ENCODE measurements at places on chromosomes 11 and 22. TPM values are rescaled to one million over a fixed set of nuclear protein-coding genes. Genes with fewer than 3 reads are reported as not detected.

DNA sequence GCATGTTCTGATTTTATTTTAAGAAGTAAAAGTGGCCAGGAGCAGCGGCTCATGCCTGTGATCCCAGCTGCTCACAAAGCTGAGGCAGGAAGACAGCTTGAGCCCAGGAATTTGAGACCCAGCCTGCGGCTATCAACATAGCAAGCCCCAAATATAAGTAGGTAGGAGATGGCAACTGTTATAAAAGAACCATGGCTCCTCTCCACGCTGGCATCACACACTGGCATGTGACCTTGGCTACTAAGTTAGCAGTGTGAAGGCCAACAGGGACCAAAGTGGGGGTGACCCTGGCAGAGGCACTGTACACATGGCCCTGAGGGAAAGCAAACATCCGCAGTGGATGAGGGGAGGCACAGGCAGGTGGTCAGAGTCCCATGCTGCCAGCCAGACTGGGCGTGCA lies 33.0 kb downstream of the TPST2 start:
- peaks cover 15% of the 10 kb centered on the region for H3K4me1 ChIP-seq
- H3K27ac ChIP-seq = no peak overlapping the region
- no peaks in the 10 kb centered on the region for H3K27me3 ChIP-seq
- no peak overlapping the region for H3K4me3 ChIP-seq
- no peak for DNase-seq

DDTL gene
- not detected for total RNA-seq

DNA sequence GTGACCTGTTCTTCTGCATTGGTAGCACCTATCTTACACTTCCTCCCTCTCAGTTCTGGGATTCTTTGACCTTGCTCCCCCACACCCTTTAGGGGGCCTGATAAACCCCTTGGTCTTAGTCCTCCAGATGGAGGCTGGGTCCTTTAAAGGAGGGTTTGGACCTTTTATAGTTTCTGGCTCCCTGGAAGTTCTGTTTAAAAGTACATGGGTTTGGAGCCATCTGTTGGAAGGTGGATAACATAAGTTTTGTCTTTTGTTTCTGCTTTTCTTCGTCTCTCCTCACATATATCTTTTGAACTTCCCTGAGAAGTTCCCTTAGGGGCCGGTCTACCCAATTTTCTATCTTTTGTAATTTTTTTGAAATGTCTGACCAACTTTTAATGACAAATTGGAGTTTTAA lies 17.9 kb upstream of the HYLS1 start:
- no peaks in the 10 kb centered on the region for H3K4me1 ChIP-seq
- no peak overlapping the region for H3K4me3 ChIP-seq
- H3K36me3 ChIP-seq = no peaks in the 10 kb centered on the region
- no peaks in the 10 kb centered on the region for H3K27me3 ChIP-seq

PTPN5 gene
- total RNA-seq = 1.6 TPM

DNA sequence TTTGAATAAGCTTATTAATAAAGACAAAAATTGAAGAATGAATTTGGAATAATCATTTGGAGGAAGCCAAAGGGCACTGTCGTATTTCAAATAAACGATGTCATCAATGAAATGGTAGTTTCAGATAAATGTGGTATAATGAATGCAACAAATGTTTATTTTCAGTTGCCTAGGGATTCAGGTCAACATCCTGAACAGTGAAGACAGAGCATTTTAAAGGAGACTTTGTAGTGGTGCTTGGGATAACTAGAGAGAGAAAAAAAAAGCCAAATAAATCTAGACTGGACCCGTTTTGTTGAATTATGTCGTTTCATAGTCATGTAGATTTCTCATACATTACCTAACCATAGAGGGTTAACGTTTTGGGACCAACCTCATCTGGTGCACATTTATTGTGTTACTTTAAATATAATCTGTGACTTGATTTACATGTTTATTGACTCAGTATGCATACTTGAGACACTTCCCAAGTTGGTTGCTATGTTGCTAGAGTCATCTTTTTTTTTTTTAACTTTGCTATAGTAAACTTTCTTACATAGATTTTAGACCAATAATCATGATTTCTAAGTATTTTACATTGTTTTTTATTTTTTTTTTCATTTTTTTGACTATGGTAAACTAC lies 111.1 kb downstream of the NCAM1 start:
- H3K27ac ChIP-seq = no peak overlapping the region
- H3K4me1 ChIP-seq = no peaks in the 10 kb centered on the region
- no peak for DNase-seq
- H3K27me3 ChIP-seq = no peaks in the 10 kb centered on the region
- H3K4me3 ChIP-seq = no peak overlapping the region

GRCh38 chr11:116467823-116468222 lies 305.0 kb downstream of the BUD13 start:
- no peaks in the 10 kb centered on the region for H3K4me1 ChIP-seq
- no peak overlapping the region for H3K27ac ChIP-seq
- no peak for DNase-seq
- no peaks in the 10 kb centered on the region for H3K36me3 ChIP-seq

DNA sequence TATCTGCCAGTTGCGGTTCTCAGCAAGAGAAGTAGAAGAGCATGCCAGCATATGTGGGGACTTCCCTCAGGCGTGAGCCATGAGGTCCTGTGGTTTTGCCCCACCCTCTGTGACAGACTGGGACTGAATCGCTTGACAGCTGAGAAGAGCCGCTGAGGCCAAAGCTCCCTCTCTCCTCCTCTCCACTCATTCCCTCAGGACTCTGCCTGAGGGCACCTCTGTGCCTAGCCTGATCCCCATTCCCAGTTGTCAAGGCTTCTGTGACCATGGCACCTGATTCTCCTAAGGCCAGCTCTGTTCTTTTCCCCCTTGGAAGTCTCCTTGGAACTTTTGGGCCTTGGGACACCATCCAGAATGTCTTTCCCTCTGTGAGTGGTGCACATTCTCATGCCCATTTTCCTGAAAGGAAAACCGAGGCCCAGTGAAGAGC lies 27.0 kb downstream of the ART5 start:
- no peaks in the 10 kb centered on the region for H3K36me3 ChIP-seq
- no peaks in the 10 kb centered on the region for H3K27me3 ChIP-seq
- DNase-seq = peak; percentile 89
- no peak overlapping the region for H3K4me3 ChIP-seq

GRCh38 chr22:36183446-36183845 lies 18.2 kb downstream of the APOL4 start:
- no peaks in the 10 kb centered on the region for H3K36me3 ChIP-seq
- H3K27ac ChIP-seq = no peak overlapping the region
- H3K4me3 ChIP-seq = no peak overlapping the region
- H3K4me1 ChIP-seq = peaks cover 9% of the 10 kb centered on the region

KCNJ5 gene
- 4.8 TPM for total RNA-seq

MYBPC3 gene
- 1.1 TPM for total RNA-seq

OR10D3 gene
- total RNA-seq = not detected

GRCh38 chr11:129973809-129974208 lies 28.8 kb downstream of the PRDM10 start:
- no peaks in the 10 kb centered on the region for H3K27me3 ChIP-seq
- peak; percentile 58 for DNase-seq
- H3K27ac ChIP-seq = no peak overlapping the region

GRCh38 chr22:22168190-22168940 lies 76.2 kb upstream of the VPREB1 start:
- H3K4me1 ChIP-seq = no peaks in the 10 kb centered on the region
- no peak overlapping the region for H3K27ac ChIP-seq
- H3K4me3 ChIP-seq = no peak overlapping the region
- no peak for DNase-seq
- no peaks in the 10 kb centered on the region for H3K27me3 ChIP-seq

GRCh38 chr22:43013355-43014315 lies 1.3 kb downstream of the PACSIN2 start:
- H3K36me3 ChIP-seq = no peaks in the 10 kb centered on the region
- DNase-seq = no peak
- peak overlapping the region; percentile 94 for H3K4me3 ChIP-seq
- H3K27ac ChIP-seq = peak overlapping the region; percentile 90
- H3K27me3 ChIP-seq = no peaks in the 10 kb centered on the region

DNA sequence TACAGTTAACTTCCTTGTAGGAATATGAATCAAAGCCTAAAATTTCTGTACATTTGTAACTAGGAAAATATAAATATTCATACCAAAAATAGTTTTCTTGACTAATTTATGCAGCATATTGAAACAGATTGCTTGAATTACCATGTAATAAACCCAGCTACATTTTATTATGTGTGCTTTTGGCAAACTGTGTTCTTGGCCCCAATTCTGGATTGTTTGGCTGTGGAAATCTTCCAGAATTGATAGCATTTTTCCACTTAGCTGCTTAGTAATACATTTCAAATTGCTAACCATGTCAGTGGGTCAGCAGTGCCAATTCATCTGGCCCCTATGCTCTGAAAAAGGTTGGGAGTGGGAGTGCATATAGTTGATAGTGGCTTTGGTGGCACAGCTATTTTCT lies 32.3 kb downstream of the PDHX start:
- no peaks in the 10 kb centered on the region for H3K27me3 ChIP-seq
- H3K27ac ChIP-seq = no peak overlapping the region
- H3K4me1 ChIP-seq = no peaks in the 10 kb centered on the region

DNA sequence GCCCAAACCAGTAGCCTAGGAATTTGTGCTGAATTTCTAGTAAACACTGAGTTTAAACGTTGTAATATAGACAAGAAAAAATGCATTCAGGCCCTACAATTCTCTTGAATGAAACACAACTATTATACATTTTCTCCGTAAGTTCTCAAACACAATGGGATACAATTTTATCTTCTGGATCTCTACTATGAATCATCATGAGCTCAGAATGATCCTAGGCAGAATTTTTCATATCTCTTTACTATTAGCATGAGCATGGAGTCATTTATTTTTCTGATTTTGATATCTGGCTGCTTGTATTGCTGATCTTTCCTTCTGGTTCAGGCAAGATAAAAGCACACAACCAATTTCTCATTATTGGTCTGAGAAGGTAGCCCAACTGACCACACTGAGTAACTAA lies 1123.4 kb upstream of the RAG2 start:
- H3K36me3 ChIP-seq = no peaks in the 10 kb centered on the region
- H3K4me3 ChIP-seq = no peak overlapping the region
- H3K27me3 ChIP-seq = no peaks in the 10 kb centered on the region
- DNase-seq = no peak
- no peak overlapping the region for H3K27ac ChIP-seq

GRCh38 chr11:130840679-130841078 lies 75.6 kb downstream of the SNX19 start:
- H3K4me3 ChIP-seq = no peak overlapping the region
- H3K27me3 ChIP-seq = no peaks in the 10 kb centered on the region
- no peak overlapping the region for H3K27ac ChIP-seq
- no peaks in the 10 kb centered on the region for H3K4me1 ChIP-seq

- no peaks in the 10 kb centered on the region for H3K4me1 ChIP-seq
- H3K27me3 ChIP-seq = no peaks in the 10 kb centered on the region
- peak overlapping the region; percentile 21 for H3K27ac ChIP-seq
- no peak for DNase-seq
These were observed 21.8 kb upstream of the SMIM35 start for GRCh38 chr11:118108513-118108912.

DNA sequence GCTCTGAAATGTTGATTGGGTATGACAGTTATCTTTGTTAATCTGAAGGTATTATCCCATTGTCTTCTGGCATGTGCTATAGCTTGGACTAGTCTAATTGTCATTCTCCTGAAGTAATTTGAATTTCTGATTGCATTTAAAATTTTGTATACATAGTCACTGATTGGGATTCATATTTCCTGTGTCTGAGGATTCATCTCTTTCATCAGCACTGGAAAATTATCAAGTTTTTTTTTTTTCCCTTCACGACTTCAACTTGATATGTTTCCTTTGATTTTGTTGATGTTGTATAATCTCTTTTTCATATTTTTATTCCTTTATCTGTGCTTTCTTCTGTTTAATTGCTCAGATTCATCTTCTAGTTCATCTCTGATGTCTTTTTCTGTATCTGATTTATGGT lies 104.1 kb downstream of the DDX10 start:
- H3K27ac ChIP-seq = no peak overlapping the region
- DNase-seq = no peak
- H3K4me3 ChIP-seq = no peak overlapping the region
- H3K36me3 ChIP-seq = no peaks in the 10 kb centered on the region
- no peaks in the 10 kb centered on the region for H3K27me3 ChIP-seq
- no peaks in the 10 kb centered on the region for H3K4me1 ChIP-seq

- no peaks in the 10 kb centered on the region for H3K27me3 ChIP-seq
- H3K4me1 ChIP-seq = peaks cover 25% of the 10 kb centered on the region
- DNase-seq = no peak
- H3K27ac ChIP-seq = no peak overlapping the region
- H3K4me3 ChIP-seq = no peak overlapping the region
These were observed 4.4 kb downstream of the CAVIN3 start for GRCh38 chr11:6315811-6316425.

- no peak for DNase-seq
- H3K4me1 ChIP-seq = no peaks in the 10 kb centered on the region
- H3K4me3 ChIP-seq = no peak overlapping the region
- H3K27me3 ChIP-seq = no peaks in the 10 kb centered on the region
These were observed 45.1 kb upstream of the DEUP1 start for GRCh38 chr11:93285430-93285829.

GRCh38 chr11:117872420-117872961 lies 4.0 kb downstream of the FXYD6 start:
- peak overlapping the region; percentile 17 for H3K27ac ChIP-seq
- H3K27me3 ChIP-seq = peaks cover 8% of the 10 kb centered on the region
- no peaks in the 10 kb centered on the region for H3K36me3 ChIP-seq
- H3K4me1 ChIP-seq = peaks cover 49% of the 10 kb centered on the region
- DNase-seq = no peak

DNA sequence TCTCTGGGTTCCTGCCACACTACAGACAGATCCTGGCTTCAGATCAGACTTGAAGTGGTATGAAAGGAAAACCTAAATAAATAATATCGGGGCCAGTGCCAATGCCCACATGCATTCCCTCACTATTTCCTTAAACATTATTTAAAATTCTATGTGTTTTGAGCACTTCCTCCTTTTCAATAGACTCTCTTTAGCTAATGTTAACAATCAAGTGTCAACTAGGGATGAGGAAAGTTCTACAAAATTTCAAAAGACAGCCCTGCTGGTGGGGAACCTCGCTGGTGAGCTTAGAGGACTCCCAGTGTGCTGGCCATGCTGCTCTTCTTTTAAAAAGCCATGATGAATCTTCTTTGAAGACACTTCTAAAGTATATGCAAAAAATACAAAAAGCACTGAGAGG lies 87.5 kb downstream of the ENTHD1 start:
- DNase-seq = no peak
- no peak overlapping the region for H3K27ac ChIP-seq
- no peaks in the 10 kb centered on the region for H3K36me3 ChIP-seq
- no peak overlapping the region for H3K4me3 ChIP-seq
- no peaks in the 10 kb centered on the region for H3K27me3 ChIP-seq

CADM1 gene
- 212 TPM for total RNA-seq

GRCh38 chr11:82867495-82868082 lies 32.6 kb downstream of the PRCP start:
- no peaks in the 10 kb centered on the region for H3K36me3 ChIP-seq
- peak overlapping the region; percentile 7 for H3K27ac ChIP-seq
- no peak overlapping the region for H3K4me3 ChIP-seq
- H3K27me3 ChIP-seq = no peaks in the 10 kb centered on the region

CCDC116 gene
- 4.2 TPM for total RNA-seq

- no peak overlapping the region for H3K4me3 ChIP-seq
- H3K36me3 ChIP-seq = no peaks in the 10 kb centered on the region
- H3K27ac ChIP-seq = no peak overlapping the region
- H3K4me1 ChIP-seq = no peaks in the 10 kb centered on the region
- no peaks in the 10 kb centered on the region for H3K27me3 ChIP-seq
These were observed 90.4 kb upstream of the PARVA start for GRCh38 chr11:12287009-12287373.

CHRNA10 gene
- total RNA-seq = 6.3 TPM

PRODH gene
- total RNA-seq = 48.9 TPM
